ENCODE measurements at places on chromosomes 7 and 10.

DNA sequence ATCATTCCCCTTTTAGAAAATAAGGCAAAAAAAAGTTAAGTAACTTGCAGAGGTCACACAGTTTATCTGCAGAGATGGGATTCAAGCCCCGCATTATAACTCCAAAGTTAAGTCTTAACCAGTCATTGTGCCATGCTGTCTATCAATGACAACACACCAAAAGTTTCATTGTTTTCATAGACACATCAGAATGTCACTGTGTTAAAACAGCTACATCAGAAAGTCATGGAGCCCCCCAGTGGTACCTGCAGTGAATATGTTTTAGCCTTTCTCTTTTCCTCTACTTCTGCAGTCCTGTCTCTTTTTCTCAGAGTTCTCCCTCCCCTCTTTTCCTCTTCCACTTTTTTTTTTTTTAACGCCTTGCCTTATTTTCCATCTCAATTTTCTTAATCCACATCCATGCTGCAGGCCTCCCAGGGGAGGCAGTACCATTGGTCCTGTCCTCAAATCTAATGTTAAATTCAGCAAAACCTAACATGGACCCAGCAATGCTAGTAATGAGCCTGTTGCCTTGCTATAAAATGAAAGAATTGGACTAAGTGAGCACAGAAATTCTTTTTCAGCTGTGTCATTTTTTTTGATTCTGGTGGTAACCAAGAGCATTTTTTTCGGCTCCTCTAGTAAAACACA is 3.8 kb upstream of the NRCAM start:
- no peak for DNase-seq

DNA sequence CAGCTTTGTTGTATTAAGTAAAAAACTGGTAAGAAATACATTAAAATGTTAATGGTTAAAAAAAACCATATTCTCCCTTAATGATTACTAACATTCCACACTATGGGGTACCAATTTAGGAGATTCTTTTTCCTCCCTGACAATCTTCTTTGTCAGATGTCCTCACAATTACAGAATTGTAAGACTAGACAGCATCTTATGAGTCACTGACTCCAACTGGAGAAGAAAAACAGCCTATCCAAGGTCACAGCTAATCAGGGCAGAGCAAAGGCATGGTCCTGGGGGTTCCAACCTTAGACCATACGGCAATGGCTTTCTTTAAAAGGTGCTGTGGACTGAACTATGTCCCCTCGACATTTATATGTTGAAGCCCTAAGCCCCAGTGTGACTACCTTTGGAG is 127.6 kb downstream of the DLG5 start:
- no peak for DNase-seq

DNA sequence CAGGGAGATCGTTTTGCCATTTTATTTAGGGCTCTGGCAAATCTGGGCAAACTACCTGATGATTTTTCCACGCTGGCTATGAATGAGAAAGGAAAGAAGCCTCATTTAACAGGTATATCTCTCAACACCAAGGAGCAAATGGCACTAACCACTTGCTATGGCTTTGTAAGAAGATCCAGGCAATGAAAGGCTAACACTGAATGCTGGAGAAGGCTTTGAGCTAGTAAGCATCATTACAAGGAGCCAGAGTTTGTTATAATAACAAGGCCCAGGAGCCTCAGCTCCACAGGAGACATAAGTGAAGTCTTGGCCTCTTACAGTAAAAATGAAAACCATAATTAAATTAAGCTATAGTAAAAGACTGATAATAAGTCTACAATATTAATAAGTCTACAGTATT is 123.1 kb downstream of the CNOT4 start:
- no peak for DNase-seq

DNA sequence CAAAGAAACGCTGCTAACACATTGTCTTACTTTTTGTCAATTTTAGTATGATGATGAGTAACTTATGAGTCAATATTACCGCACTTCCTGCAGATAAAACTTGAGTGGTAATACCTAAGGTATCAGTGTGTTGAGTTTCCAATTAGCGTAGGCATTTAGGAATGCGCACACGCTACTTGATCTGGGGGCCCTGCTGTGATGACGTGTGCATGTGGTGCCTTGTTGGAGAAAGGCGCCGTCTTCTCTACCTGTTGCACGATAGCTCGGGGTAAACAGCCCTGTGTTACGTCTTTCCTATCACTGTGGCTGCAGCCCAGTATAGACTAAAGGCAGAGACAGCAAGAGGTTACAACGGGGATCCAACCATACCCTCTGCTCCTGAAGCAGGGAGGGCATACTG is 476.8 kb upstream of the ADARB2 start:
- no peak for DNase-seq

DNA sequence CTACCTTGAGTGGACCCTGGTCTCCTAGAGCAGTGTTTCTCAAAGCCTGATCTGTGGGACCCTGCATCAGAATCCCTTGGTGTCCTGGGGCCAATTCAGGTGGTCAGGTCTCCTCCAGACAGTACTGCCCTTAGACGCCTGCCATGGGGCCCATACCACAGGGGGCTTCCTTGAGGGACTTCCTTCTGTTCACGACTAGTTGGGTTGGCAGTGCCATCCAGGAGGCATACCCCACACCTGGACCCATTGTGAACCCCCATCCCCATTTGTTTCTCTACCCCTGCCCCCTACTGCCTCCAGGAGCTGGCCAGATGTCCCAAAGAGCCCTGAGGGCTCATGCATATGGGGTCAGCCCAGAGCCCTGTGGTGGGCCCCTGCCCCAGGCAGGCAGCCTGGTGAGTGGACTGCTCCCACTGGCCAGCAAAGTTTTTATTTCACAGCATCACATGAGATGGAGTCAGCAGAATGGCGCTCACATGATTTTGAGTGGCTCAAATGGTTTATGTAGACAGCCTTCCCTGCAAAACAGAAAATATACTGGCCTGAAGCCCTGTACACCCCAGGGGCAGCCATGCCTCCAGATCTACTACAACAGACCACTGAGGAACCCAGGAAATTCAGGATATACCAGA is 259.9 kb upstream of the ZMIZ1 start:
- no peak for DNase-seq

DNA sequence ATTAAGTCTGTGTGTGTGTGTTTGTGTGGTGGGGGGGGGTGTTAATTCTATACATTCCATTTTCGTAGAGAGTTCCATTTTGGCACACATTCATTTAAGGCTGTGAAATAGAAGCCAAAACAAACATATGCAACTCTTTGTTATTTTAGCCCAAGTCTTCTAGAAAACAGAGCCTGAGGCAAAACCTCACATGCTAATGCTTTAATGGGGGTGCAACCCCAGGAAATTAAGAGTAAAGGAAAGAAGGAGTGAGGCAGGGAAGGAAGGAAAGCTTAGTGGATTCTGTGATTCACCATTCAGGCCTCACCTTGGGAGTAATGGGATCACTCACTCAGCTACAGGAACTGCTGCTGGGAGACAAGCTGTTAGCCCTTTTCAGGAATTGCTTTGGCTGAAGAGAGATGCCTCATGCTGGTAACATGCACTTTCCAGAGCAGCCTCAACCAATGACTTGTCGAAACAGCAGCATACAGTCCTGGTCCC is 73.0 kb upstream of the CTTNBP2 start:
- DNase-seq, result no peak
